ENCODE measurements at places on chromosomes 4 and X.

DNA sequence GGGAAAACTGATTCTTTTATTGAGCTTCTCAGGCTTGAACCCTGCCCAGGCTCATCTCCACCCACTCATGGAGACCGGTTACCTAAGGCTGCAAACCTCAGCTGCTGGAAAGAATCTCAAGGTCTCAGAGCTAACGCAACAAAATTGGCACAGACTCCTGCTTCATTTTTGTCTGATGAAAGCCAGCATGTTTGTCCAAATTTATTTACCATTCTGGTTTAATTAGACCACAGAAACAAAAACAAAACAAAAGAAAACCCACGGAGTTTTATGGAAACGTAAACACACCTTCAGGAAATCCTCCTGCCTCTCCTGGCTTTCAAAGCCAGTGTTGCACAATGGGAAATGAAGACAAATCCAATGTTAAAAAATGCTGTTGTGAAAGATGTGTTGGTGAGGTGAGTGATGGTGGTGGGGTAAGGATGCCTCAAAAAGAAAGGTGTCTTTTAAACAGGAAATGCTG, 56.4 kb upstream of the PDLIM3 start:
- no peak for DNase-seq

DNA sequence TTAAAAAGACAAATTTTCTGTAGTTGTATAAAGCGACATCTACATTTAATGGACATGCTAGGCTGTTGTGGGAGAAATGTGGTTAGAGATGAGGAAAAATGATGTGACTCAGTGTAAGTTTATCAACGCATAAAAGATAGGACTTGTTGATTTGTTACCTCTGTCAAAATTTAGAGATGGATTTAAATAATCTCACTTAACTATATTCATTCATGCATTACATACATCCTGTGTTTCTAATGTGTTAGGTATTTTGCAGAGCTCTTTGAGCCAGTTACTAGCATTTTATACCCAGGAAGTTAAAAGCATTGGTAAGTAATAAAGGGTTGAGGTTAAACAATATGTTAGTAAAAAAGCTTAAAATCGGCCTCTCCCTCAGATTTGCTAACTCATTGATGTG, 34.3 kb downstream of the METAP1 start:
- DNase-seq, result no peak

DNA sequence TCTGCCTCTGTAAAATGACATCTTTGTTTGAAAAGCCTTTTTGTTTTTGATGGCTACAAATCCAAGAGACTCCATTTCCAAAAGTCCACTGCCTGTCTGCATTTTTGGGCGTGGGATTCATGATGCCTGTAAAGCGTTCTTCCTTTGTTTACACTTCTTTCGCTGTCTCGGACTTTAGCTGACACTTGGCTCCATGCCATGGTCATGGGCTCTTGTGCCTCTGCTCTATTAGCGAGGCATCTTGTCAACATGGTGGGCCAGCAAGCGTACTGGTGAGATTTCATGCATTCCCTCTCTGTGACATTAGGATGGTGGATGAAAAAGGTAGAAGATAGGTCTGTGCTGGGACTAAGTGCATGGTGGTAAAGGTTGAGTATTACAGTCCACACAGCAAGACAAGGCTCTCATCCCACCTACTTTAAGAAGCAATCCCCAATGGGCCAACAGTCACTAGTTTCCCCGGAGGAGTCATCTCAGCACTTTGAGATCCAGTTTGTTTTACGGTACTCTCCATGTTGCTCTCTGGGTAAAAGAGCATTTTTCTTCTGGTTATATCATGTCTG, 298.2 kb upstream of the KLF3 start:
- peak; percentile 74 for DNase-seq

GRCh38 chr4:110808351-110808878, 185.5 kb upstream of the PITX2 start:
- no peak for DNase-seq

DNA sequence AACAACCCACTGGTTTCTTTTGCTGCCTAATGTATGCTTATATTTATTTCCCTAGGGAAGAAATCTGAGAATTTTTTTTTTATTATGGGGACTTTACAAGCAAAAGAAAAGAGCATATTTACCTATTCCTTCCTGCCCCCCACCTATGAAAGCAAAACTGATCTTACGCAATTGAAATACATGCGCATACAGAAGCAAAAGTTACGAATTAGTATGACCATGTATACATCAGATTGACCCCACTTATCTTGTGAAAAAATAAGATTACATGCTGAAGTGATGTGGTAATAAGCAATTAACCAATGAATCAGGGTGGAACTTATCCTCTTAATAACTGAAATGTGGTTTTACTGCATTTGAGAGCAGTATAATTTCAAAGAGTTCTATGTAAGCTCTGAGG, 151.0 kb downstream of the TENM3 start:
- no peak for DNase-seq

- DNase-seq, result no peak
Observed at GRCh38 chr4:74206088-74206825, 48.3 kb downstream of the MTHFD2L start.
